Tibial artery (tissue), 4 donors: ENCODE measurements at places on chromosomes 3 and 15.

GRCh38 chr3:88732186-88732585, 375.2 kb upstream of the EPHA3 start:
- no peak for DNase-seq

GRCh38 chr15:81363718-81364500, 10.1 kb downstream of the TMC3 start:
- no peak for DNase-seq

- no peak for DNase-seq
These were observed 144.2 kb upstream of the ABHD17C start for GRCh38 chr15:80550908-80551260.

GRCh38 chr15:99703603-99704443, 29.4 kb downstream of the LYSMD4 start:
- no peak for DNase-seq

GRCh38 chr15:40064231-40064894, 25.4 kb upstream of the SRP14 start:
- DNase-seq: no peak

GRCh38 chr3:165225604-165226003, 29.4 kb upstream of the SLITRK3 start:
- DNase-seq: no peak

GRCh38 chr3:58332575-58333188, at the start of gene PXK:
Gene PXK, plus strand, starts transcription at chr3:58332892. Its CDS starts 97 bp downstream, at chr3:58332989.
- DNase-seq: peak; percentile 89

- DNase-seq: no peak
These were observed 387.6 kb upstream of the RGMA start for GRCh38 chr15:93476491-93477177.

DNA sequence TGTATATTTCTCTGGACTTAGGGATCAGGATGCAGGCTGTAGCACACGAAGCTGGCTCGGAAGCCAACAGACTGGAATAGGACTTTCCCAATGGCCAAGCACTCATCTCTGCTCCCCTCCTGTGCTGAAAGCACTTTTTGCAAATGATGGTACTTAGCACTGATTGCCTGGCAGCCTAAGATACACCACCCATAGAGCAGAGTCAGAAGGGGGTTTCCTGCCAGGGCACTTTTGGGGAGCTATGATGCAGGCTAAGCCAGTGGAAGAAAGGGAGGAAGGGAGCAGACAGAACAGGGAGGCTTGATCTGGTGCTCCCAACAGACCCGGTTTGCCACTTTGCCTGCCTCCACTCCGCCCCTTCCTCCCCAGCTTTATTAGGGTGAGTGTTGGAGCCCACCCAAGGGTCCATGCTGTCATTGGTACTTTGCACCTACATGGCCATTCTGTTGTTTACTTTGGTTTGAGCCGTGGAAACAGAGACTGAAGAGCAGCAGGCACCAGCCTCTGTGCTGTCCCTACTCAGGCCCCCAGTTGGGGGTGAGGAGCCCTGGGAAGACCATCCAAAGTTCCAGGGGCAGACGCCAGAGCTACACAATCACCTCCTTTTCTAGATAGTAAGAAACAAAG, 15.9 kb downstream of the BSN start:
- DNase-seq: no peak

- no peak for DNase-seq
These were observed 16.8 kb downstream of the ATP13A3 start for GRCh38 chr3:194469977-194470376.

DNA sequence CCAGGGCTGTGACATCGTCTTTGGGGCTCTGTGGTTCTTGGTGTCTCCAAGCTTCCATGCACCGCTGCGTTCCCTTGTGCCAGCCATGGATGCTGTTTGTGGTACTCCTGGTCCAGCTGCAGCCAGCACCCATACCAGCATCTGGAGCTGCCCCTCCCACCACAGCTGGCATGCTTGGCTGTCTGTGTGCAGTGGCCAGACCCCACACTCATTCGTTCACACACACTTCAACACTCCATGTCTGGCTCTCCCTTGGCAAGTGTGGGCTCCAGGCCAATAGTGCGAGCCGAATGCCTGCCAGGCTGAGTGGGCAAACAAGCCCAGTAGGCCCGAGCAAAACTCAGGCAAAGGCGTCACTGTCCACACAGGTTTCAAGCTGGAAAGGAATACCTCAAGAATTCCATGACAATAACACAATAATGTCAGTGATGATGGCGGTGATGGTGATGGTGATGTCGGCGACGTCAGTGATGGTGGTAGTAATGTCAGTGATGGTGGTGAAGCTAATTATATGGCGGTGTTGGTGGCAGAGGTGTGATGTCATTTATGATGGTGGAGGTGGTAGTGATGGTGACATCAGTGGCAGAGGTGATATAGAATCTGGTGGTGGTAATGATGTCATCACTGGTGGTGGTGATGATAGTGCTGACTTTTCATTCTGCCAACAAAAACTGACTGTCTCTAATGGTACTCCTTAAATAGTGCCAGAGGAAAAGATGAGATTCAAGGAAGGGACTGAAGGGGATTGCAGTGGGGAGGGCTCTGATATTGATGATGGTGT, 19.3 kb downstream of the TBC1D21 start:
- DNase-seq: peak; percentile 58

- no peak for DNase-seq
These were observed 14.1 kb downstream of the LYSMD4 start for GRCh38 chr15:99719096-99719541.

- DNase-seq: no peak
These were observed 49.1 kb downstream of the CA12 start for GRCh38 chr15:63332367-63333124.

GRCh38 chr3:128548021-128548420, 55.0 kb upstream of the GATA2 start:
- DNase-seq: no peak

- DNase-seq: no peak
These were observed 44.3 kb upstream of the TSPAN3 start for GRCh38 chr15:77115179-77115578.

GRCh38 chr3:126473292-126474168, 2.2 kb downstream of the ZXDC start:
- no peak for DNase-seq

- DNase-seq: no peak
These were observed 266.2 kb downstream of the ABHD5 start for GRCh38 chr3:43956945-43957344.

GRCh38 chr3:64988188-64988587, 300.4 kb upstream of the ADAMTS9 start:
- no peak for DNase-seq

GRCh38 chr3:124246376-124246775, 254.5 kb upstream of the ROPN1 start:
- DNase-seq: no peak

DNA sequence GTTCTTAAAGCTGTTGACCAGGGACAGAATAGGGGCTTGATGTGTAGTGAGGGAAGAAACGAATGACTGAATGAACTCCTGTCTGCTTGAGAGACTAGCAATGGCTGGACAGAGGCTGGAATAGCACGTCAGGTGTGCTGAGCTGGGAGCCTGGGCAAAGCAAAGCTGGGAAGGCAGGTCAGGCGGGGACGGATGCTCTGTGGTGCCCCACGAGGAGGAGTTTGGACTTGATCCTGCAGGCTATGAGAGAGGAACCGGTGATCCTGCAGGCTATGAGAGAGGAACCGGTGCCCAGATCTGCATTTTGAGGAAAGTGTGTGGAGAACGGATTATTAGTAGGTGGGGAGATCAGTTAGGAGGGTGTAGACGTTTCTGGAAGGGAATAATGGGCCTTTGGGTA, 31.3 kb upstream of the PSTPIP1 start:
- no peak for DNase-seq

GRCh38 chr3:43004282-43004681, 25.2 kb downstream of the GASK1A start:
- DNase-seq: no peak

DNA sequence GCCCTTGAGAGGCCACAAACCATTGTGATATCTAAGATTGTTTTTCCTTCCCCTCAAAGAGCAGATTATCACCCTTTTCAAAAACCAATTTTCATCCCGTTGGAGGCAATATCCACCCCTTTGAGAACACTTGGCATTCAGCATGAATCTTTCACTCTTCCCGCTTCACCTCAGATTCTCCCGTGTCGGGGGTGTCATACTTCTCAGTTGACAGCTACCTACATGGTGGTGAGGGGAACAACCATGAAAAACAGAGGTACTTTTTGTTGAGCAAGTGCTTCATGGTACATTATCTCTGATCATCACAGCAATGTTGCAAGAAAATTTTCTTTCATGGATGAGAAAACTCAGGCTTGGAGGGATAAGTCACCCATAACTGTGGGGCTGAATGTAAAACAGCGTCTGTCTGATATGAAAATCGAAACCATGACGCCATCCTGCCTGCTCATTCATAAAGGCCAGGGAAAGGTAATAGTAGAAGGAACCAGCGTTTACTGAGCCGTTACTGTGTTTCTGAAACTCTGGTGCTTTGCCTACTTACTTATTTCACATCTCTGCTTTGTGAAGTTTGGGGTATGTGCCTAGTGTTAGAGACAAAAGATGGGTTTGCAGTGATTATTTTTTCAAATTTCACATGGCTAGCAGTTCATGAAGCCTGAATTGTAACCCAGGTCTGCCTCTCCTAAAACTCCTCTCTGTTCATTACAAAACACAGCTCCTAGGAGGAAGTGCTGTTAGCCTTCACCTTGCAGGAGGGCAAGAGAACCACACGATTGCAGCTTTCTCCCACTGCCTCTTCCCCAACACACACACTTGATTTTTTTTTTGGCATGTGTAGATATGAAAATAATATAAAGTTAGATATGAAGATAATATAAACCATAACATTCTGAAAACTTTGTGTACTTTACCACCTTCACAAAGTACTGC, 35.4 kb downstream of the SV2B start:
- DNase-seq: no peak

DNA sequence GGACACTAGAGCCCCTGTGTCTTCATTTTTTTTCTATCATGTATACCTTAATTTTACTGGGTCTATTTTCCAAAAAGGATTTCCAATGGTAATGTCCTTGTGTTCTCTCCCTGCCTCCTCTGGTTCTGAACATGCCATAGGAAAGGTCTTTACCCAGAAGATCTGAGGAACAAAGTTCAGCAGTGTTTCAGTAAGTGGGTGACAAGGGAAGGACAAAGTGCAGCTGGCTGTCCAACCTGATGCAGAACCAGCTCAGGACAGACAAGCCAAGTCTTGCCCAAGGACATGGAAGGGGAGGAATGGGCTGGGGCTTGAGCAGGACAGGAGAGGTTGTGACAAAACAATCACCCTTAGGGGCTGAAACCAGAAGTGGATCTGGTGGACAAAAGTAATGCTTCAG, 61.2 kb upstream of the STRIT1 start:
- no peak for DNase-seq

- DNase-seq: no peak
These were observed 162.5 kb upstream of the CHRNA7 start for GRCh38 chr15:31867536-31868442.

DNA sequence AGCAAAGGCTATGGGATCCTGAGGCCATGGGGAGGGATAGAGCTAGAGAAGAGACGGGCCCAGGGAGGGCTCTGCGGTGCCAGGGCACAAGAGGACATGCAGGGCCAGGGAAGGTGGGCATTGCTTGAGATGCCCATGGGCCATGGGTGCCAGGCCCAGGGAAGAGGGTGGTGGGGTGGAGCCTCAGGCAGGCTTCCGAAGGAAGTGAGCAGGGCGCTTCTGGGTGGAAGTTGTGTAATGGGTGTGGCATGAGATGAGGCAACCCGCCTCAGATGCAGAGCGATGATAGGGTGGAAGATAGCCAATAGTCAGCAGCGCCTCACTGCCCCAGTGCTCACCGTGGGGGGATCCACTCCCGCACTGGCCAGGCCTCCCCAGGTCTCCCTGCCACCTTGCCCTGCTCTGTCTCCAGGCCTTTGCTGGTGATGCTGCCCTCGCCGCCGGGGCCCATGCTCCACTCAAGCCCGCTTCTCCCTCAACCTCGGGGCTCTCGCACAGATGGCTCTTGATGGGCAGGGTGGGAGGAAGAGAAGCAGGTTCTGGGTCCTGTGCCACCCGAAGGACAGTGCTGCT, 51.4 kb downstream of the DNAJB8 start:
- no peak for DNase-seq

DNA sequence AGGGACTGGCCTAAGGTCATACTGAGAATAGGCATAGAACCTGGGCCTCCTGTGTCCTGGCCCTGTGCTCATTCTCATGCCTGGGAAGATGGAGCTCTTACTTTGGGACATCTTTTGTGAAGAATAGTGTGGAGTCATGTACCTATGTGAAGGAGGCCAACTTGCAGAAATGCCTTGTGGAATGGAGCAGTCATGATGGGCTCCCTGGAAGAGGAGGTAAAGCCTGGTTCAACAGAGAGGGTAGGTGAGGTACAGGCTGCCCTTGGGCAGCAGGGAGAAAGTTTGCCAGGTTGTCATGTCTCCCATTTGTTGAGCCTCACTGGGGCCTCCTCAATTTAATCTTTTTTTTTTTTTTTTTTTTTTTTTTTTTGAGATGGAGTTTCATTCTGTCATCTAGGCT, 18.1 kb downstream of the MAPKAPK3 start:
- no peak for DNase-seq

- no peak for DNase-seq
These were observed 226.0 kb upstream of the CHRM5 start for GRCh38 chr15:33742306-33742705.

- no peak for DNase-seq
These were observed 28.2 kb downstream of the CSTA start for GRCh38 chr3:122353215-122353614.

- DNase-seq: no peak
These were observed 151.6 kb downstream of the SLCO3A1 start for GRCh38 chr15:92005154-92005553.
